ENCODE measurements at places on chromosomes 7 and 10.

DNA sequence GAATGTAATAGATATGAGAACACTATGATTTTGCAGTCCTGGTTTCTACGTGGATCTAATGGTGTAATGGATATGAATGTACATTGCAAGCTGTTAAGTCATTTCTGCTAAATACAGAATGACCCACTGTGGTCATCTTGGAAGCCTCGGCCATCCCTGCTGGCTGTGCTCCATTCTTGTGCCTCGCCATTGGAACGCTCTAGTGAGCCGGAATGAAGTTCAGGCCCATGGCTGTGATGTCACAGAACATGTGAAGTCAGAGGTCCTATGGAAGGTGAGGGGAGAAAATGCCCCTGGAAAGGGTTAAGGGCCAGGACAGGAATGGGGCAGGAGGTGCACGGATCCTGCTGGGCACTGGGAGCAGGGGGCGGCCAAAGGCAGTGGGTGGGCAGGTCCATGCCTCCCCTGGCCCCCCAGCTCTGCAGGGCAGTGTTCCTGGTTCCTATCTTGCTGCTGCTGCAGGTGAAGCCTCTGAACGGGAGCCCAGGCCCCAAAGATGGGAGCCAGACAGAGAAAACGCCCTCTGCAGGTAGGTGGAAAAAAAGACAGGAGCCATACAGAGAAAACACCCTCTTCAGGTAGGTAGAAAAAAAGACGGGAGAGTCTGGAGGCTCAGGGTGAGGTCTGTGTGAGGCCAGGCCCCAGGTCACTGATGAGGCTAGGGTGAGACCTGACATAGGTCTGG lies at the start of gene LLCFC1:
LLCFC1 (plus strand) TSS at position 259 of the 685 bp plus-strand sequence; CDS start at position 397, 138 bp downstream.
- DNase-seq: peak; percentile 53

DNA sequence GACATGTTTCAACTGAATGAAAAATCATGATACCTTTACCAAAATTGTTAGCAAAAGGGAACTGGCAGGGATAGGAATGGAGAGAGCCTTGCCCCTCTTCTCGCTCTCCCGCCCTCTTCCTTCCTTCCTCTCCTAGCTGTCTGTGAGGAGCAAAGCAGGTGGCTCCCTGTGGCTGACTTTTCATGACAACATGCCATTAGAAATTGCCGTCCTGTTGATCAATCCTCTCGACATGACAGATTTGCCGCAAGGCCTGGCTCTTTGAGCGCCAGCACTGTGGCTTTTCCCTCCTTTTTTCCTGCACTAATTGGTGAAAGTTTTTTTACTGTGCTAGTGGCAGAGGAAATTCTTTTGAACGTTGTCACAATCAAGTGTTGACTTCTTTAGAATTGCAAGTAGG lies 171.1 kb downstream of the TCF7L2 start:
- DNase-seq: no peak

DNA sequence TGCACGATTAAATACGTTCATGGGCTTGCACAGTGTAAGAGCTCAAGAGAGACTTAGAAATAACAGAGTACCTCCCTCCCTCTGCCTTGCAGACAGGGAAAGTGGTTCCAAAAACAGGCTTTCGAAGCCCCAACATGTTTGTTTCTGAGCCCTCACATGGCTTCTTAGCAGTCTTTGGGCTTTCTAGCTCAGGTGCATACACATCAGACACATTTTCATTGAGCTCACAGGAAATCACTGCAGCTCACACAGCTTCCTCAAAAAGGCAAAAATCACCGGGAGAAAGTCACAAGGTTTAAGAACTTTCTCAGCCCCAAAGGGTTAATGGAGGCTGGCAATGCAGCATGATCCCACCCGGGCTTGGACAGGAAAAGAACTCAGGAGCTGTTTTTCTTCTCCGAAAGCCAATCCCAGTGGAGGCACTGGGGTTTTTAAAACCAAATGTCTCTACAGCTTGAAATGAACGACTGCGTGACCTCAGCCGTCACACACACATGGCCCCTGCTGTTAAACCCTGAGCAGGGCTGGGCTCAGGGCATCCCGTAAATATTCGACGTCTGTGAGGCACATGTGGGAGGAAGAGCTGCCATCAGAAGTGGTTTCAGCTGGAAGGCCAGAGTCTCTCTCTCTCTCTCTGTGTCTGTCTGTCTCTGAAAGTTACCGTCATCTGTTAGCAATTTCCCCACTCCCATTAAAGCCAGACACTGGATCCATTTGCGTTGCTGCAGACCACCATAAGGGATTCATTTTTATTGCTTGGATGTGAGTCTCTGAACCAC lies 69.7 kb downstream of the CALML3 start:
- no peak for DNase-seq

DNA sequence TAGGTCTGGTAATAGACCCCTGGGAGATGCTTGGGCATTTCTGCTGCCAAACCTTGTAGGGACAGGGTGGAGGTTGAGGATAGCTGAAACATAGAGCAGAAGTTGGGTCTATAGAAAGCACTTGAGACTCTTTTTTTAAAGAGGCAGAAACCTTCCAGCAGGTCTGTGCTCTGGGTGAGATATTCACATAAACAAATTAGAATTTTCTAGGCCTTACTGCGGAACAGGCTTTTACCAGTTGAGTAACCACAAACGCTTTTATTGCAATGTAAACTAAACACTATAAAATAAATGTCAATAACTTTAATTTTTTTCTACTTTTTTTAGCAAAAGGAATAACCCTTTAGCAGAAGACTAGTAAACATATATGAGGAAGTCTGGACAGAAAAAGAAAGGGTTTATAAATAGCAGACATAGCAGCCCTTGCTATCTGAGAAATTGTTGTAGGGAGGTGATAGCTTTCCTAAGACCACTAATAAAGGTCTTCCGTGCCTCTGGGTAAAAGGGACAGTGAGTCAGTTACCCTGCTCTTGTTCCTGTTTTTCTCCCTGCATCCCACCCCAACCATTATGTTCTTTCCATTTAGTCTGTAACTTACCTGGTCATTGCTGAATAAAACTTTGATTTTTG lies 38.7 kb downstream of the CACNB2 start:
- DNase-seq: no peak

DNA sequence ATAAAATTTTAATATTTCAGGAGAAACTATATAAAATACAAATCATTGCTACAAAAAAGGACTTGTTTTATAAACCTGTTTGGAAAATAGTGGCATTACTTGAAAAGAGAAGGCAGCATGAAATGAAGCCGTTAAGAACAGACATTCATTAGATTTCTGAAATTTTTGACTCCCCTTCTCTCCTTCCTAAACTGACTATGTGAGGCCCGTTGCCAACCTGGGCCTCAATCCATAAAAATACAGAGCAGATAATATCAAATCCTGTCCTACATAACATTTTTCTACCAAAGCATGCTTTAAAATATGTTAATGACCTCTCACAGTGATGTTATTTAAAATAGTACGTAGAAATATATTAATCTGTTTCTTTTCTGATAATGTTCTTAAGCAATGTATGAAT lies 34.5 kb upstream of the ING3 start:
- DNase-seq: no peak
